ENCODE measurements at places on chromosomes 7 and 10.

DNA sequence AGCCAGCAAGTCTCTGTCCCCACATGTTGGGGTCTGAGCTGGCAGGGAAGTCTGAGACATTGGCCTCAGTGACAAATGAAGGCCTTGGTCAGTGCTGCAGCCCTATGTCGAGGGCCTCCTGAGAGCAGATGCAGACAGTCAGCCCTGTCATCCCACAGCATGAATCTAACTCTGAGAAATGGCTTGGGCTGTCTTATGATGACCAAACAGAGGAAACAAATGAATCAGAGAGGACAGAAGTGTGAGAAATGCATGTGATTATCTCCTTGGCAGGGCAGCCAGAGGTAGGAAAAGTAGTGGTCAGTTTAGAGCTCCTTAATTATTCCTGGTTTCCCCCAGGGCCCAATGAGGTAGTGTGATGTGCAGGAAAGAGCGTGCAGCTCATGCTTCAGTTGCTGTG is 287.6 kb downstream of the SORCS3 start:
- no peak for DNase-seq

- DNase-seq = no peak
Measured at GRCh38 chr10:1043532-1043995, 5.4 kb downstream of the IDI1 start.

DNA sequence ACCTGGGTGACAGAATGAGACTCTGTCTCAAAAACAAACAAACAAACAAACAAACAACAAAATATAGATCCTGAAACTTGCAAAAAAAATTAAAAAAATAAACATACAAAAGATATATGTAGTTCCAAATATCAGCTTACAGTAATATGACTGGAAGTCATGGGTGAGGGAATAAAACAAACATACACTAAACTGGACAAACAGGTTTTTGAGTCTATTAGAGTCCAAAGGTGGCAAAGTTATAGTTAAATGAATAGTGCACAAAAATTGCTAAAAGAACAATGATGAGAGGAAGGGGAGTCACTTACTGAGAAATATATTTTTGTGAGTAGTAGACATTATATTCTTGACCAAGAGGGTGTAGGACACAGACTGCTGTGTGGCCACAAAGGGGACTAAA is 16.7 kb upstream of the RSBN1L start:
- DNase-seq = no peak

GRCh38 chr10:51747216-51747615 is 47.8 kb upstream of the CSTF2T start:
- DNase-seq = no peak

- DNase-seq = no peak
Measured at GRCh38 chr7:56079450-56080185, 13.1 kb downstream of the PHKG1 start.

DNA sequence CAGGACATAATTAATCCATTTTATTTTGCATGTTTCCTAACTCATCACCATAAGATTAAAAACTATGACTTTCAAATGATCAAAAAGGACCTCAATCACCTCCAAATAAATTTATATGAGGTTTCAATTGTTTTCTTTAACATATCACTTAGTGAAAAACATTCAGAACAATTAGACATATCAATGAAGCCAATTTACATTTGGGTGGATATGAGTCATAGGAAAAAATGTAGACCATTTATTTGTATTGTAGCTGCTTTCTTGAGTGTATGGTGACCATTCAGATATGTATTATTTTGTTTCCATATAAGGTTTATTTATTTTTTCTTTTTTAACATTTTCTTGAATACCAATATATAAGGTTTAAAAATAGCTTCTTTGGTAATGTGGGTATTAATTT is 13.3 kb upstream of the EXOC6 start:
- DNase-seq = no peak

- DNase-seq = no peak
Measured at GRCh38 chr7:116788572-116789197, 73.7 kb upstream of the CAPZA2 start.

DNA sequence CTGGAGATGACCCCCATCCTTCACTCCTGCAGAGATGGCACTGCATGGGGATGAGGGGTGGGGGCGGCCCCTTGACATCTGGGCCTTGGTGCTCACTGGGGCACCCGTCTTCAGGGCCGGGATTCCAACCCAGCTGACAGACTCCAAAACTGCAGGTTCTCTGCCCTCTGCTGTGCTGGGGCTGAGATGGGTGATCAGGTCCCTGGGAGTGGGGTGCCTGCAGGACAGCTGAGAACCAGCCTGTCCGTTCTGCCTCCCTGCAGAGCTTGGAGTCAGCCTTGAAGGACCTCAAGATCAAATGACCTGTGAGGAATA is 14.3 kb downstream of the PDAP1 start:
- DNase-seq = no peak

DNA sequence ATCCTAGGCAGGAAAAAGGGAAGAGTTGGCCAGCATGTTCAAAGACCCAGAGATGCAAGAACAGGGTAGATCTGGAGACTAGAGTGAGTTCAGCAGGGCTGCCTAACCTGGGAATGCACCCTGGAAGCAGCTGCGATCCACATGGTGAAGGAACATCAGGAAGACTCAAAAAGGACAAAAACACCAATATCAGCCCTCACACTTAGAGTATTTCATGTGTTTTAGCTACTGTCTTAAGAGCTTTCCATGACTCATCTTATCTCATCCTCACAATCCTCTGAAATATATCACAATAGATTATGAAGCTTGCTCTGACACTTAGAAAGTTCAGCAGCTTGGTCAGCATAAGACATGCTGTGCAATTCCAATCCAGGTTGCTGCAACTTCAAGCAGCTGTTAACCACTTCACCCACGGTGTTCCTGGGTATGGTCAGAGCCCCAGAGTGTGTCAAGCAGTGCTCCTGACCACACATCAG is 380.9 kb downstream of the PARD3 start:
- no peak for DNase-seq

DNA sequence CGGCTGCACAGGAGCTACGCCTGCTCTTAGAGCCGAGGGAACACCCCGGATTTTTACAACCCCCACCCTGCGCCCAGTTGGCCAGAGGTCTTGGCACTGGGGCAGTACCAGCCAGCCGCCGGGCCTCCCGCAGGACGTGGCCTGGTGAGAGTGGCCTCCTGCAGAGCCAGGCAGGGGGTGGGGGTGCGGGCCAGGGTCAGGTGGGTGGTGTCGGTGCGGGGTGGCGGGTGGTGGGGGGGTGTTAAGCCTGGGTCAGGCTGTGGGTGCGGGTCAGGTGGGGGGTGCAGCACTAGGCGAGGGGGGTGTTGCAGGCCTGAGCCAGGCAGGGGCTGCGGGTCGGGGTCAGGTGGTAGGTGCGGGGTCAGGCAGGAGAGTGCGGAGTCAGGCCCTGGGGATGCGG is 647 bp downstream of the ECHS1 start:
- no peak for DNase-seq

GRCh38 chr10:78516236-78516635 is 482.6 kb downstream of the RPS24 start:
- DNase-seq = no peak

All from stimulated activated CD8-positive, alpha-beta memory T cell treated with anti-CD3 and anti-CD28 coated beads, Interleukin-7, amount 100 ng/mL, for 1 hour (primary cell).